Stimulated activated CD4-positive, alpha-beta T cell treated with anti-CD3 and anti-CD28 coated beads, Interleukin-15, amount 100 ng/mL, for 1 hour (primary cell): ENCODE measurements at places on chromosomes 6 and 20.

DNA sequence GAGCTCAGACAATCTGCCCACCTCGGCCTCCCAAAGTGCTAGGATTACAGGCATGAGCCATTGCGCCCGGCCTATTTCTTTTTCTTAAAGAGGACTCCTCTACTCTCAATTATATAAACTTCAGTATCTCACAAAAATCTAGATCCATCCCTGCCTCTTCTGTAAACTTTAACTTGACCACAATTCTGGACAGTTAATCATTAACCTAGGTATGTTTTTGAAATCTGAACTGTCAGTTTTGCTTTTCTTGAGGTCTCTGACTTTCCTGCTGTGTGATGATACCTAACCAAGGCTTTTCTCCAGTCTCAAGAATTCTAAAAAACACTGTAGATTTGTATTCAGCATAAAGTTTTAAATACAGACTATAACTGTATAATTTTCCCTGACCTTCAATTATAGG is 388.2 kb upstream of the SYNCRIP start:
- DNase-seq, result no peak

- no peak for DNase-seq
Measured at GRCh38 chr6:13528232-13528631, 40.8 kb upstream of the GFOD1 start.

DNA sequence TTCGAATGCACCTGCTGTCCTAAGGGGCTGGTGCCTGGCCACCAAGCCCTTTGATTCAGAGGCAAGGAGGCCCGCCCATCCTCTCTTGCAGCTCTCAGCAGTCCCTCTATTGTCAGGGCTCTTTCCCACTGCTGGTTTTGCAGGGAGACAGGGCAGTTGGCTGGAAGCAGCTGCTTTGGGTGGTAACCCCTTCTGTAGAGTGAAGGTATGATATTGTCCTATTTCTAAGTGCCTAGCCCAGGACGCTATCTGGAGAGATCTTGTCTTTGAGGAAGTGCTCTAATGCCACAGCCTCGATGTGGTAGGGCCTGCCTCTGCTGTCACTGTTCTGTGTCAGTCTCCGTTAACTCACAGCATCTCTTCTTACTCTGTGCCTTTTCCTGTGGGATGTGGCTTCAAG is 5.6 kb downstream of the PLCG1 start:
- no peak for DNase-seq

DNA sequence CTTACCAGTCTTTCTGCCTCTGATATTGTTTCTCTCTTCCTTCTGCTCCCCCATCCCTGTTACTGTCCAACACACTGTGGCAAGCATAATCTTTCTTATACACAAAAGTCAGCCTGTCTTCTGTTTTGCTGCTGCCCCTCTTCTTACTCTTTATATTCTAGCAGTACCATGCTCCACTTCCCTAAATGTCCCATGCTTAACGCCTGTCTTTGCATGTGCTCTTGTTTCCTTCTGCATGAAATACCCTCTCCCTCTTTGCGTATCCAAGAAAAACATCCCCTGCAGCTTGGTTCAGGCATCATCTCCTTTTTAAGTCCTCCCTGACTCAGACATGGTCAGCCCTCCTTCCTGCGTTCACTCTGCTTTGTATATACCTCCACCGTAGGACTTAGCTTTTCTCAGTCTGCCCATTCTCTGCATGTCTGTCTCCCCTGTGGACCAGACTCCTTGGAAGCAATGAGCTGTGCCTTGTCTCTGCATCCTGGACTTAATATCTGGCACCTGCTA is 103.9 kb downstream of the CTNNBL1 start:
- DNase-seq, result no peak

DNA sequence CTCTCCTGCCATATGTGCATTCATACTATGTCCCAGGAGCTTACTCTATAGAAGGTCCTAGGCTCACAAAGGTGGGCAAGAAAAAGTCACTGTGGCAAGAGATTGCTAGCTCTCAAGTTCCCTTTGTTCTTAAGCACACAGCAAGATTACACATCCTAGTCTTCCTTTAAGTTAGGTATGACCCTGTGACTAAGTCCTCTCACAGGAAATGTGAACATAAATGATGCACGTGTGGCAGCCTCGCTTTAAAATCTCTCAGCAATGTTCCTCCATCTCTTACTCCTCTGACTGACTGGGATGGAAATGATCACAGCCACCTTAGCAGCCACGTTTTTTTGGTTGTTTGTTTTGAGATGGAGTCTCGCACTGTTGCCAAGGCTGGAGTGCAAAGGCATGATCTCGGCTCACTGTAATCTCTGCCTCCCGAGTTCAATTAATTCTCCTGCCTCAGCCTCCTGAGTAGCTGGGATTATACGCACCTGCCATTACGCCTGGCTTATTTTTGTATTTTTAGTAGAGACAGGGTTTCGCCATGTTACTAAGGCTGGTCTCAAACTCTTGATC is 35.7 kb upstream of the HAO1 start:
- no peak for DNase-seq

DNA sequence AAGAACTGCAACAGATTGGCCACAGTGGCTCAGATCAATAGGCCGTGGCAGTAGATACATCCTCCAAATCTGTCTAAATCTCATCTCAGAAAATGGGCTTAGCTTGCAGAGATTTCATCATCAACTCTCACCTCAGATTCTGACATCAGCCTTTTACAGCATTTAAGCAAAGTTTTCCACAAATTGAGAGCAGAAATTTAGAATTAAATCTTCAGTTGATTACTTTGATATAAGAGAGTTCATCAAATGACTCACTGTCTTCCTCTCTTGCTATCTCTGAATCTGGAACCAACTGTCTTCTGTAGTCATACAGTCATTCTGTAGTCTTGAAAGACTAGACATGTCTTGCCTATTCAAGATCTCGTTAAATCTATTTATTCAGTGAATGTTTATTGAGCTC is 45.2 kb upstream of the CTAGE9 start:
- DNase-seq, result no peak

DNA sequence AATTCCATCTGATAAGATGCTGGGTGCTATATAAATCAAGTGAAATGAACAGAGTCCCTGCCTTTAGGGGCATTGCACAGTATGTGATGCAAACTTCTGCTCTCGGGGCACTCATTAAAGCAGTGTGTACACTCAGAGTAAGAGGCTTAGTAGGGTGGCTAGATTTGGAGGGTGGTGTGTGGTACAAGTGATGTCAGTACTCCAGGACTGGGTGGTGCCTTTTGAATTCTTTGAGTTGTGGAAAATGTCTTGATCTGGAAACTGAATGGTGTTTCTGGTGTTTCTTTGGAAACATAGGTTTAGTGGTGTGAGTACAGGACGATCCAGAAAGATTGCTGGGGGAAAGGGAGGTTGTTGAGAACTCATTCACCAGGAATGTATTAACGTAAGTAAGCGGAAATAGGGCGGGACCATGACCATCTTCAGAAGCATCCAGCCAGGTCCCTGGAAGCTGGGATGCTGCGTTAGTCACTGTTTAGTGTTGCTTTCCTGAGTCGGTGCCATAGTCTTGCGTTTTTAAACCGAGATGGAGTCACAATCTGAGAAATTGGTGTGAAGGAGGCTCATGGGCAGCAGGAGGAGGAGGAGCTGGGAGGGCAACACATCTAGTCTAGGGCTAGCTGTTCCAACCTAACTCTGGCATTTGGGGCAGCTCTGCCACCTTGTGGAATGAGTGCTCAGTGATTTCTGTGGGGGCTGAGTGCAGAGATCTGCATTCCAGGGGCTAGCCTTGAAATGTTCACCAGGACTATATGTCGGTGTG is 70.3 kb downstream of the SCAND1 start:
- peak; percentile 5 for DNase-seq

- DNase-seq, result no peak
Measured at GRCh38 chr6:127115746-127116145, 2.7 kb upstream of the RSPO3 start.

GRCh38 chr6:52984247-52984646 is 10.8 kb downstream of the GSTA4 start:
- no peak for DNase-seq
